NCI-H2081 treated with DMSO at 0.1 percent for 48 hours (cell line): ENCODE measurements at places on chromosomes 1 and 21.

- DNase-seq, result no peak
Measured at GRCh38 chr1:51570063-51570710, 46.7 kb upstream of the OSBPL9 start.

DNA sequence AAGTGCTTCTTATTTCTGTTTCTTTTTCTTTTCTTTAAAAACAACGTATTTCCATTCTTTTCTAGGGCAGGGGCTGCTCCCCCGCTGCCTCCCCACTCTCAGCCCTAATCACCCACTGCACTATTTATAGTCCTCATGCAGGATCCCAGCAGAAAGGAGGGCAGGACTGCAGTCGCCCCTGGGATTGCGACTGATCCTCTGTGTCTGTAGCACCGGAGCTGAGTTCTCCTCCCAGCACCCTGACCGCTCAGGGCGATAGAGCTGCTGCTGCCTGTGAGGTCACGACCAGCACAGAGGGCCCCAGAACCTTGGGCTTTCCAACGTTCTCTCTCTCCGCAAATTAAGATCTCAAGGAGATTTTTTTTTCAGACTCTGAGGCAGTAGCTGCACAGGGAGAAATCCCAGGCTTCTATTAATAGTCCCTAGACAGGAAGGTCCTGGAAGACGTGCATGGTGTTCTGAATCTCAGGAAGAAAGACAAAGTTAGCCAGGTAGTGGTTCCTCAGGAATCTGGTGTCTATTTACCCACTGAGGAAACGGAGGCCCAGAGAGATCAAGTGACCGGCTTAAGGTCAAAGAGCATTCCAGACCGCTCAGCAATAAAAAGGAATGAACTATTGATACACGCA, 46.8 kb downstream of the PRAMEF20 start:
- no peak for DNase-seq

DNA sequence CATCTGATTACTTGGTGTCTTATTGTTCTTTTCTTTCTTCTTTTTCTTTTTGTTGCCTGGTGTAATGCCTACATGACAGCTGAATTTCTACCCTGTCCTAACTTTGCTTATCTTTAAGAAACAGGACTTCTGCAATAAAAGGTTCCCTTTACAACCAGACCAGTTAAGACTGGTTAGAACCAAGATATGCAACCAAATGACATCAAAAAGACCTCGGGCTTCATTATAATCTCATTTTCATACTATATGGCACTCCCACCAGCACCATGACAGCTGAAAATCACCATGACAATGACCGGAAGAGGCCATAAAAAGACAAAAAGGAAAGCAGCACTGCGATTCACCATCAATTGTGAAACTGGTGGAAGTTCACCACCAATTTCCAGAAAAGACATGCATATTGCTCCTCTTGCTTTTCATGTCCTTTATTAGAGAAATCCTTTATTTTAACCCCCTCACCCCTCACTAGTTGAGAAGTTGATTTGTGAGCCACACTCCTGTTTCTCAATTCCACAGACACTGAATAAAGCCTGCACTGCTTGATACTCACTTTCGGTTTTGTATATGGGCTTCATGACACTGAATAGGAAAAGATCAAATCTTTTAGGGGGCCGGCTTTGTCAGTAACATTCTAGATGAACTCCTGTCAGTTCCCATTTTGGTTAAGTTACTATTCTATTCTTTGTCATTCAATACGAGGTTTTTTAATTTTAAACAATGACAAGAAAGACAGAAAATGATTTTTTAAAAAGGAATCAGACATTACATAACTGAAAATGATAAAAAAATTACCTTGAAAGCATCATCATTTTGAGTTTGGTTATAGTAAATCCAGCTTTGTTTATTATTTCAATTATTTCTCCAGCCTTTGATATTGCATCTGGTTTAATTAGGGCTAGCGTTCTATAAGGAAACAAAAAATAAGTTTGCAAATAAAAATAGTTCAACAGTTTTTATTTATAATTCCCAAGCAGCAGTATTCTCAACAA, 58.1 kb downstream of the NME7 start:
- DNase-seq, result no peak

GRCh38 chr1:221712198-221712684, 29.6 kb downstream of the DUSP10 start:
- no peak for DNase-seq

GRCh38 chr1:212700892-212701819, 1.5 kb upstream of the BATF3 start:
- no peak for DNase-seq
